Hepatocyte (in vitro differentiated cells): ENCODE measurements at places on chromosomes 7 and 10.

- no peak overlapping the region for H3K27ac ChIP-seq
- H3K27me3 ChIP-seq, result no peaks in the 10 kb centered on the region
- H3K4me1 ChIP-seq, result no peaks in the 10 kb centered on the region
- DNase-seq, result no peak
- no peak overlapping the region for H3K4me3 ChIP-seq
- no peaks in the 10 kb centered on the region for H3K36me3 ChIP-seq
Measured at GRCh38 chr7:85805656-85806055, 618.8 kb upstream of the SEMA3D start.

DNA sequence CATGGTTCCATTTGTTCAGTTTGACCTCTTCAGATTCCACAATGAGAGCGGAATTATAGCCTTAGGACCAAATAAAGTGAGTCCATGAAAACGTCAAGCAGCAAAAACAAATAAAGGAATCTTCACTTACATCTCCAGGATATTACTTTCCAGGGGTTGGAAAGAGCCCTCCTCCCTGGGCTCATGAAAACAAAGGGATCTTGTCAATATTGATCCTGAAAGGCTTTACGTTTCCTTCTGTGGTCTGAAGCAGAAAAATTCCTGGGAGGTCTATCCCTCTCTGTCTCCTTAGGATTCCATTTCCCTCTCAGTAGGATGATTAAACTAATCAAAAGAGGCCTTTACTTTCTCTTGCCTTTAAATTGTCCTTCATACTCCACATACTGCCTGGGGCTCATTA is 293.5 kb downstream of the GPAM start:
- no peak overlapping the region for H3K4me3 ChIP-seq
- no peaks in the 10 kb centered on the region for H3K36me3 ChIP-seq
- H3K4me1 ChIP-seq, result no peaks in the 10 kb centered on the region
- no peak overlapping the region for H3K27ac ChIP-seq
- no peaks in the 10 kb centered on the region for H3K27me3 ChIP-seq

- no peak overlapping the region for H3K4me3 ChIP-seq
- no peaks in the 10 kb centered on the region for H3K27me3 ChIP-seq
- H3K4me1 ChIP-seq, result no peaks in the 10 kb centered on the region
- H3K36me3 ChIP-seq, result no peaks in the 10 kb centered on the region
Measured at GRCh38 chr10:90893190-90893589, 21.4 kb downstream of the RPP30 start.

GRCh38 chr7:150778738-150779301 is 21.3 kb downstream of the TMEM176B start:
- H3K36me3 ChIP-seq, result no peaks in the 10 kb centered on the region
- peak; percentile 91 for DNase-seq
- H3K27ac ChIP-seq, result no peak overlapping the region
- H3K4me1 ChIP-seq, result peaks cover 15% of the 10 kb centered on the region

- H3K36me3 ChIP-seq, result no peaks in the 10 kb centered on the region
- H3K4me1 ChIP-seq, result no peaks in the 10 kb centered on the region
- no peak for DNase-seq
- no peak overlapping the region for H3K27ac ChIP-seq
Measured at GRCh38 chr7:25384788-25385505, 156.7 kb upstream of the NPVF start.
